Activated effector memory CD4-positive, alpha-beta T cell treated with Interleukin-2 at 50 U/mL for 16 hours (primary cell): ENCODE measurements at places on chromosomes 1 and 21.
A peak's percentile ranks its signal among the peaks of the same experiment; 100 is the strongest.

- DNase-seq: no peak
Measured at GRCh38 chr1:109208394-109208793, 5.3 kb upstream of the SARS1 start.

GRCh38 chr1:47393141-47393540, 22.9 kb upstream of the FOXE3 start:
- no peak for DNase-seq

- DNase-seq: peak; percentile 38
Measured at GRCh38 chr1:42146626-42147320, 6.4 kb upstream of the GUCA2B start.

DNA sequence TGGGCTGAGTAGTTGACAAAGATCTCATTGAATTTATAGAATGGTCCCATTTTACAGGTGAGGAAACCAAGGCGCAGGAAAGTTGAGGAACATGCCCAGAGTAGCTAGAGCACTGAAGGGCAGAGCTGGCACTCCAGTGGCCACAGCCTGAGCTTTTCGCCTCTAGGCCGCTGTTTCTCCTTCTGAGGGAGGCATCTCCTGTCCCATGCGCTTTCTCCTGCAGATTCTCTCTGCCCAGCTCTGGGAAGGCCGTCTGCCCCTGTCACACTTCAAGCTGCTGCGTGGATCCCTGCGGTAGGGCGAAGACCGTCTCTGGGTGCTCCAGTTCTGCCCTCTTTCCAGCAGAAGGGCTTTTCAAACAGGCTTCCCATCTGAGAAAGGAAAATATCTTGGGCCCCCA, 159.9 kb downstream of the ACTL8 start:
- DNase-seq: no peak

DNA sequence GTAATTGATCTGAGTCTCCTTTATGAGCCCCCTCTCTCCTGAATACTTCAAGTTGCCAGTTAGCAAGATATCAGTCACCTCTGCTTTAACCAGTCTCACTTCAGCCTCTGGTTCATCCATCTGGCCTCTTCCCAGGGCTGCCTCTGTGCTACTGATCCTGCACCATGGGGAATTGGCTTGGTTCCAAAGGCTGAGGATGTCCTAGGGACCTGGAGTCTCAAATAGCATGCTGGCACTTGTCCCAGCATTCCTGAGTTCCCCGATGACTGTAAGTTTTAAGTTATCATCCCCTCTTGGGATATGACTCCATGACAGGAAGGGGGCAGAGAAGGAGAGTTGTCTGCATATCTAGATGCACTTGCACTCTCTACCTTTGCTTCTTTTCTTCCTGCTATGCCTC, 252.0 kb downstream of the PTBP2 start:
- no peak for DNase-seq
